ENCODE measurements at places on chromosomes 12 and 14.

GRCh38 chr12:102659200-102659911 is 179.0 kb upstream of the IGF1 start:
- no peak for DNase-seq

DNA sequence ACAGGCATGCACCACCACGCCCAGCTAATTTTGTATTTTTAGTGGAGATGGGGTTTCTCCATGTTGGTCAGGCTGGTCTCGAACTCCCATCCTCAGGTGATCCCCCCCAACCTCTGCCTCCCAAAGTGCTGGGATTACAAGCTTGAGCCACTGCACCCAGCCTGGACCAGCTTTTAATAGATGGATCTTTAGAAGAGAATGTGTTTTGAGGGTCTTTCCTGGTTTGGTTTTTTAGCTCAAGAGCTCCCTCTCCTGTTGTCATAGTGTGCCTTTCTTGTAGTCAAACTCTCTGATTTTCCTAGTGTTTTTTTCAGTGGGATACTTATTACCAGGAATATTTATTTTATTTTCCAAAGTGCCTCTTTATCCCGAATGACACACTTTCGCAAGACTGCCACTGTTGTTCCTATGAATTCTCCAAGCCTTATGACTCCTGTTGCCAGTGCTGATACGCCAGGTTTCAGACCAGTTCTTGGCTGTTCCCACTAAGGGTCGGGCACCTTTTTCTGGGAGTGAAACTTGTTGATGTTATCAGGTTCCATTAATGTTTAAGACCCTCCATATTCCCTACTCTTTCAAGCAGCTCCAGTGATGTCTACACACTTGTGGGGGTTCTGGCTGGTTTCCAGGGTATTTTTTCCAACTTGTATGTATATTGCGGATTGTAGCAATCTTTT is 31.5 kb upstream of the LIMA1 start:
- DNase-seq, result no peak

DNA sequence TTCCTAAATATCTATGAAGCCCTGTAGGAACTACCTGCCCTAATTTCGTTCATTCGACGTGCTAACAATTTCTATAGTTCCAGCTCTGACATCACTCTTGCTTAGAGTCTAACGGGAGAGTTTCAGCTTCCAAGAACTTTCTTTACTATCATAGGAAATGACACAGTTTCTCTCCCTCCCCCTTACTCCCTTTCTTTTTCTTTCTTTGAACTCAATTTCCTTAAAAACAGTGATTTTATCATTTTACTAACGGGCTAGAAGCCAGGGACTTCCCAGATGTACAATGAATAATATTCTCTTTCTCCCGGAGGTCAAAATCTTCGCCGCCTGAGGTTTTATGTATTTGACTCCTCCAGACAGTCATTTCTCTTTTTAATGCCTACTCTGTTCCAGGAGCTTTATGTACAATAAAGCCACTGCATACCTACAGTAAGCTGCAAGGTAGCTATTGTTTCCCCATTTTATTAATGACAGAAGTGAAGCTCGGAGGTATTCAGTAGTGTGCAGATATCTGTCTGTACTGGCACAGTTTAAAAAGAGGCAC is 15.7 kb downstream of the SMCO2 start:
- DNase-seq, result no peak

DNA sequence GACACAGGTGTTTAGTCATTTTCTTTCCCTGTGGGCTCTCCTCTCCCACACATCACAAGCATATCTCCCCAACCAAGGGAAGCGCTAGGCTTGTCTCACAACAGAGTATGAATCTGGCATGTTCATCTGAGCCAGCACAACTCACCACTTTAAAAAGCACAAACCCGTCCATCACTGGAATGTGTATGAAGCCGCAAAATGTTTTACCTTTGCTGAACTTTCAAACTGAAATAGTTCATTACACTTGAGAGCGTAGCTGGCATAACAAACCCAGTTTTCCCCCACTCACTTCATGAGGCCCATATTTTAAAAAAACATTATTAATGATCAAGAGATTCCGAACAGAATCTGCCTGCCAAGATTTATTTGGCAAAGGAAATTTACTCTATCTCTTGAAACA is 15.8 kb downstream of the NID2 start:
- no peak for DNase-seq

GRCh38 chr14:72717220-72717619 is 176.7 kb downstream of the DPF3 start:
- no peak for DNase-seq

DNA sequence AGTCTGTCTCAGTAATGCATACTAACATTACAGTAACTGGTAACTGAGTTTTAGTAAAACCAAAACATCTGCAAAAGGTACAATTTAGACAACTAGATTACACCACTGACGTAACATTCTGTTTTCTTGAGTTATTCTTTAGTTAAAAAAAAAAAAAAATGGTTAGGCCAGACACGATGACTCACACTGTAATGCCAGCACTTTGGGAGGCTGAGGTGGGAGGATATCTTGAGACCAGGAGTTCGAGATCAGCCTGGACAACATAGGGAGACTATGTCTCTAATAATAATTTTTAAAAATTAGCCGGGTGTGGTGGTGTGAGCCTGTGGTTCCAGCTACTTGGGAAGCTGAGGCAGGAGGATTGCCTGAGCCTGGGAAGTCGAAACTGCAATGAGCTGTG is 34.1 kb downstream of the AP5M1 start:
- no peak for DNase-seq

GRCh38 chr12:115504306-115505290 is 772.9 kb downstream of the MED13L start:
- no peak for DNase-seq

- no peak for DNase-seq
These were observed 6.4 kb downstream of the SSH1 start for GRCh38 chr12:108850854-108851573.

DNA sequence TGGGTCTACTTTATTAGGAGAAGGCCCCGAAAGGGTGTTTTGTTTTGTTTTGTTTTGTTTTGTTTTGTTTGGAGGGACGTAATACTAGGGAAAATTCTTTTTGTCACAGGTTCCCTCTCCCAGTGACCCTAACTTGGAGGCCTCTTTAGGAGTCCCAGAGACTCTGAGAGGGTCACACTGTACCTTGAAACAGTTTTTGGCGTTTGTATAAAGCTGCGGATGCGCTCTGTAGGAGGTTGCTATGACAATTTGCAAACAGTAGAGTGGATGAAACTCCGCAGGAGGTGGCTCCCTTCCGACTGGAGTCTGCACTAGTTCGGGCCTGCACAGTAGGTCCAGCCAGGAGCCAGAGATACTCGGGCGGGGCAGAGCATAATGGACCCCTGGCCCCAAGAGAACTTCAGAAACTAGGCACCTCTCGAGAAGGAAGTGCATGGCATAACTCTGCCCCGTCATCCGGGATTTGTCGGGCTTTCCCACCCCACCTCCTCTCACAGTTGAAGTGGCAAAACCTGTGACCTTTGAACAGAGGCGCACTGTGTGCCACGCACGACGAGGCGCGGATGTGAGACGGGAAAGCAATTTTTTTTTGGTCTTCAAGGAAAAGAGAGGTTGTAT is 1.3 kb upstream of the DYRK2 start:
- DNase-seq, result peak; percentile 10

DNA sequence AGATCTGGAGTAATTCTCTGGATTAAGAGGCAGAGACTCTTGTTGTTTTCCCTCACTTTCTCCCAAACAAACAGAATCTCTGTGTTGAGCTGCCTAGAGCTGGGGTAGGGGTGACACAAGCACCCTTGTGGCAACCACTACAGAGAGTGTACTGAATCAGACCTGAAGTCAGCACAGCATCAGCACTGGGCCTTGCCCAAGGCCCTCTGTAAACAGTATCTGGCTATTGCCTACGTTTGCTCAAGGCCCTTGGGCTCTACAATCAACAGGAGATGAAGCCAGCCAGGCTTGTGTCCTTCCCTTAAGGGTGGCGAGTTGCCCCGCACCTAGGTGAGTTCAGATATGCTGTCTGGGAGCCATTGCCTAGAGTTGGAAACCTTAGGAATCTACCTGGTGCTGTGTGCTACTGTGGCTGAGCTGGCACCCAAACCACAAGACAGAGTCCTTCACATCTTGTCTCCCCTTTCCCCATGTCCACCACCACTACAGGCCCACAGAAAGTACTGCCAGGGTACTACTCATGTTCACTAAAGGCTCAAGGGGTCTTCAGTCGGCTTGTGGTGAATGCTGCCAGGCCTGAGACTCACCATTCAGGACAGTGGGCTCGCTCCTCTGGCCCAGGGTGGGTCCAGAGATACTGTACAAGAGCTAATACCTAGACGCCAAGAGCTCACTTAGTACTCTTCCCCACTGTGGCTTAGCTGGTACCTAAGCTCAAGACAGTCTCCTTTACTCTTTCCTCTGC is 206.8 kb downstream of the SYNE2 start:
- no peak for DNase-seq

DNA sequence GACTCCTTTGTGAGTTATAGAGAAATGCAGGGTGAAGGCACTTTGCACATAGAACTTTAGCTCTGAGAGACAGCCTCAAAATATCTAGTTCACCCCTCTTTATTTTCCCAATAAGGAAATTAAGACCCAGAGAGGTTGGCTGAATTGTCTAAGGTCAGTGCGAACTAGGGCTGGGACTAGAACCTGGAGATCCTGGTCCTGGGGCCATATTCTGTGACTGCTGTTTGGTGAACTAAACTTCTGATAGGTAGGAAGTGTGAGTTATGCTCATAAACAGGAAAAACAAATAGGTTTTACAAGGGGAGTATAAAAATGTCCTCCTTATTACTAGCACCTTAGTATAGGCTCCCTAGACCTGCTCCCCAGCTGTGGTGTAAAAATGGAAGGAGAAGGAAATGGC is 53.9 kb downstream of the DAD1 start:
- no peak for DNase-seq

- no peak for DNase-seq
These were observed 414.0 kb upstream of the FLRT2 start for GRCh38 chr14:85115921-85116320.

GRCh38 chr14:100440207-100440631 is 117.1 kb downstream of the SLC25A47 start:
- peak; percentile 34 for DNase-seq

DNA sequence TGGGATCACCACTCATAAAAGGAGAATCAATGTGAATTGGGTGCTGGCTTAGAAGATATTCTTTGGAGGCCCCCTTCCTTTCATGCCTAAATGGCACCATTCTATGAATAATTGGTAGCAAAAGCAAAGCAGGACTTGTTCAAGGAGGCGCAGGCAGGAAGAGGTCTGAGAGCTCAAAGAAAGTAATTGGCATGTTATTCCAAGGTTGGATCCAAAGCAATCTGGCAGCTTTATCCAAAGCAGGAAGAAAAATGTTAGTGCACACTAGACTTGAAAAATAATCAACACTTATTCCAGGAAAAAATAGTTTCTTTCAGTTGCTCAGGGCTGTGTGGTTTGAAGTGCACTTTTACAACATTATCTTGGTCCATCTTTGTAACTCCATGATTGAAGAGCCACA is 326.4 kb downstream of the NUAK1 start:
- DNase-seq, result no peak

DNA sequence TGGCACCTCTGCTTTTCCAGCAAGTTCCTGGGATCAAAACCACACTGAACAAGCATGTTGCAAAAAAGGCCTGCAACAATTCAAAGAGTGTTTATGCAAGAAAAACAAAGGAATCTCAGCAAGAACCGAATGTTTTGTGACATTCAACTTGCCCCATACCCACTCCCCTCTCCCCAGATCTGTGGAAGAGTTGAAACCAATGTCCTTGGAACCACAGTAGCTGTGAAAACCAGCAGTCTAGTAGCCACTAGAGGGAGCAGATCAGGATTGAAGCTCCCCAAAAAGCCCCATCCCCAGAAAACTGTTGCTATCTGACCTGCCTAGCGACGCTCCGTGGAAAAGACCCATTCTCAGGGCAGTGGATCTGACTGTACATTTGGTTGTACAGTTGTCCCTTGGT is 27.1 kb downstream of the PRKAB1 start:
- no peak for DNase-seq

DNA sequence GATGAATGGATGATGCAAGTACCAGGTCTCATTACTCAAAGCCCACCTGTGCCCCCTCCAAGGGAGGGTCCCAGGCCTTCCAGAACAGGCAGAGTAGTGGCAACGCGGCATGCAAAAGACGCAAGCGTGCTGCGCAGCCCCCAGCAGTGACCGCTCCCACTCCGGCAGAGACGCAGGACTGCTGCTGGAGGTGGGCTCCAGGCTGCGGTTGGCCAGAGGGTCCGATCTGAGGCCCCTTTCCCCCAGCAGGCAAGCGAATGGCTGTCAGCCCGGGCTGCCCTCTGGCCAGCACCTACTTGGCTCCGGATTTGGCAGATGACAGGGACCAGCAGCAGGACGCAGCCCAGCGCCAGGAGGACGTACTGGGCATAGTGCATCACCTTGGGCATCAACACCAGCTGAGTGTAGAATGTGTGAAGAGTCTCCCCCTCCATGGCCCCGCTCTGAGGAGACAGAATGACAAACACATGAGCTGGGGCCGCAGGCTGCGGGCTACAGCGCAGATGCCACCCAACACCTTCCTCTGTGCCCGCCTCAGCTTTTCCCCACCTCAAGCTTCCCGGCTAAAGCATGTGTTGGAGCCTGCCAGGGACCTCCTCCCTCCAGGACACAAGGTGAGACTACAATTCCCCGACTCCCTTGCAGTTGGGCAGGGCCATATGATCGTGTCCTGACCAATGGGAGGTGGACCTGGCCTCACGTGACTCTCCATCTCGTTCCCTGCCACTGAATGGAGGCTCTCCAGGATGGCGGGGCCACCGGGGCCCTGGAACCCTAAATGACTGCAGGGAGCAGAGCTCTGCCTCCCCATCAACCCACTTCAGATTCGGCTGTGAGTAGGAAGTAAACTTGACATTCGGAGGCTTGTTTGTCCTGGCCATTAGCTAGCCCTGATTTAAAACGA is 77.4 kb downstream of the SCARB1 start:
- no peak for DNase-seq

DNA sequence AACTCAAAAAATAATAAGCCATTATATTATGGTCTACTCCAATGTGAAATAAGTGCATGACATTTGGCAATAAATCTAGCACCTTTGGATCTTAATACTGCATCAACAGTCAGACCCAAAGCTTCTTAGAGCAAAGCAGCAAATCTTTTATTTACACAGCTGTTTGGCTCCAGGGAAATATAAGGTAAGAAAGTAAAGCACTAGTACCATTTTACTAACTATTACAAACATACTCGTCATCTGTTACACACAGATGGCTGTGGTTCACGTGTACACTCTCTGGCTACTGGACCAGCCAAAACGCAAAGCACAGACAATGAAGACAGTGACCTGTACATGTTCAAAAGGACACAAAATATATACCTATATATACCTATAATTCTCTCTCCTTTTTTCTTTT is 2.8 kb downstream of the FGD6 start:
- no peak for DNase-seq

Data from activated CD4-positive, alpha-beta T cell treated with anti-CD3 and anti-CD28 coated beads, Interleukin-2, amount 50 U/mL, for 1 hour (primary cell).